Activated CD4-positive, alpha-beta T cell treated with anti-CD3 and anti-CD28 coated beads, Interleukin-2, amount 50 U/mL, for 16 hours (primary cell): ENCODE measurements at places on chromosomes 11 and 22.

DNA sequence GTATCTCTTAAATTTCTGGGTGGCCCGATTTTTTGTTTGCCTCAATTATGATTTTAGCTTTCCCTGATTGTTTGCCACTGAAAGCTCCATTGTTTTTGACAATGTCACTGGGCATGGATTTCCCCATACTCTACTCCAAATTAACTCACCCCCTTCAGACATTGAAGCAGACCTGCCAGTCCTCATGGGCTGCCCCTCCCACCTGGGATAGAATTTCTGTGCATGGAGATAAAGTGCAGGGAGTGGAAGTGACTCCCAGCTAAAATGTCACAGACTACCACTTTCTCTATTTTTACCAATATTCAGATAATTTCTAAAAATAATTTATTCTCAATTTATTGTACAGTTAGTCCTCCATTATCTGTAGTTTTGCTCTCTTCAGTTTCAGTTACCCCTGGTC, 79.1 kb upstream of the CLPB start:
- no peak for DNase-seq

GRCh38 chr11:64924910-64925284, 408 bp downstream of the PPP2R5B start:
- DNase-seq = no peak

GRCh38 chr22:29715240-29715639, 4.6 kb upstream of the CABP7 start:
- DNase-seq = no peak

DNA sequence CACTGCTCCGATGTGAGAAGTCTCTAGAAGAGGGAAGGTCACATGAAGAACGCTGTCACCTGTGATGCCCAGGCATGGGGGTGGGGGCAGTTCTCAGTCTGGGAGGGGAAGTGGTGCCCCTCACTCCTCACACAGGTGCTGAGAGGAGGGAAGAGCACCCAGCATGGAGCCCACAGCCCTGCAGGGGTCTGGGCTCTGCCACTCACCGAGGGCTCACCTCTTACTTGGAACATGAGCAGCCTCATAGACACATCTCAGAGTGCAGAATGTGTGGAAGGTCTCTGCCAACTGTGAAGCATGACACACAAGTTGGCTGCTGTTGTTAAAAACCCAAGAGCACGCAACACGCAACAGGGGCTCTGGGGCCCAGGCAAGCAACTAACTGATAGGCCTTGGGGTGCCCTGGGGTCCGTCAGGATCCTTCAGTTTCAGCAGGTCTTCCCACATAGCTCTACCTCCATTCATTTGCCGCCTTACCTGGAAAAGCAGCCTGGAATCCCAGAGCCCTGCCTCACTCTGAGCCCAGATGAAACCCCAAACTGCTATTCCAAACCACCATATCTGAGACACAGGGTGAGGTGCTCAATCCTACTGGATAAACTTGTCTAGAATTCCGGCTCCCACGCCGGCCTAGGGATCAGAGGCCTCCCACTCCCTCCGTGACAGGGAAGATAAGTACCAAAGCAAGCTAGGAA, 17.5 kb upstream of the TMPRSS4 start:
- DNase-seq = no peak

DNA sequence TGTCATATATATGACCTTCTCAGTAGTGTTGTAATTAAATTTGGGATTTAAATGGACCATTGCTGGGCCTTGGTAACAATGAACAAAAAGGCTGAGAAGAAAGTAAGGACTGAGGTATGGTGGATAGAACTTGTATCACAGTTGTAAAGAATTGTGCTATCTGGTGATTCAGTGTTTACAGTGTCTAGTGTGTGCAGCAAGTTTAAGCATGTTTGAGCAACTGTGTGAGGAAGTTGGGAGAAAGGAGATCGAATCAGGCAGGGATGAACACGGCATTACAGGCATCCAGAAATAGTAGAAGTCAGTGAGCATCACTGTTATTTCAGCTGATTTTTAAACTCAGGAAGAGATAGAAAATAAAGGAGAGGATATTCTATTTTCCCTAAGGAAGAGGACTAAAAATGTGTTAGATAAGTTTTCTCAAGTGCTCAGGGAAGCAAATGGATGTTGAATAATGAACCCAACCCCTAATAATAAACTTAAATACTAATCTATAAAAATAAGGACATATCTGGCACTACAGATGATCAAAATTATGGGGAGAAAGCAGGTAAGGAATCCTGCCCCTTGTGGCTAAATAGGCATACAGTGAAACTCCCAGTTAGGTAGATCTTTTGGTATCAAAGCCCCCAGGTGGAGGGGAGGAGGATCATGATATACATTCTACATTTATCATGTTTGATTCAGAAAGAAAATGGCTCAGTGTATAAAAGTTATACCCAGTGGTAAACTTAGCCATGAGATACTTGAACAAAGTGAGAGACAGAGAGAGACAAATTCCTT, 361.0 kb upstream of the ANO3 start:
- no peak for DNase-seq

- no peak for DNase-seq
Observed at GRCh38 chr11:2432171-2432621, 12.1 kb downstream of the TRPM5 start.

DNA sequence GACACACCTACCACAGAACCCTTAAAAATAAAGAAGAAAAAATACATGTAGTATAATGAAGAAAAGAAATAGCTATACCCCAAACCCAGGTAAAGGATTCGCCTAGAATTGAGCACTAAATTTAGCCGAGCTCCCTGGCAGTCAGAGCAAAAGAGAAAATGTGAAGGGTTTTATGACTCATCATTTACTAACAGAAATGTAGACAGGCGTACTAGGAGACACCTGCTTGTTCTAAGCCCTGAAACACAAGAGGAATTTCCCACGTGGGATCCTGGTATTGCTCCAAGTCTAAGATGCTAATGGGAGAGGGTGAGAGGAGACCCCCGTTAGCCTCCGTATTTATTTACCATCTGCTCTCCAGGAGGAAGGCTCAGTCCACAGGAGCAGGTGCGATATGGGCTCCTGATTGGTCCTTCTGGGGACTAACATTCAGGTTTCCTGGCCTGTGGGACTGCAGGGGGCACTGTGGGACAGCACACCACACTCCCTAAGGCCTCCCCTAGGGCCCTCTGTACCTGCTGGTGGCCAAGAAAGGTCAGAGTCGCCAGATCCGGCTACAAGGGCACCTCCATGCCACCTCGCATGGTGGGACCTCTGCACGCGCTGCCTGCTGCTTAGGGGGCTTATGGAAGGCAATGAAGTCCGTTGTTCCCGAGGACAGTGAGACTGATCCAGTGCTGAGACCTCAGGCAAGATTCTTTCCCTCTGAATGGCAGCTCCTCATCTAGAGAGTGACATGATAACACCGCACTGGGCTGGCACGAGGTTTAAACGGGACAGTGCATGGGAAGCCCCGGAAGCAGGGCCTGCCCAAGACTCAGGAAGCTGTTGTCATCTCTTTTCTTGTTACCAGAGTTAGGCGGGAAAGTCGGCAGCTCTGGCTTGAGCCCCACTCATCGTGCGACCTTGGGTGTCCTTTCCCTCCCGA, 25.8 kb downstream of the KCNC1 start:
- DNase-seq = peak; percentile 43

DNA sequence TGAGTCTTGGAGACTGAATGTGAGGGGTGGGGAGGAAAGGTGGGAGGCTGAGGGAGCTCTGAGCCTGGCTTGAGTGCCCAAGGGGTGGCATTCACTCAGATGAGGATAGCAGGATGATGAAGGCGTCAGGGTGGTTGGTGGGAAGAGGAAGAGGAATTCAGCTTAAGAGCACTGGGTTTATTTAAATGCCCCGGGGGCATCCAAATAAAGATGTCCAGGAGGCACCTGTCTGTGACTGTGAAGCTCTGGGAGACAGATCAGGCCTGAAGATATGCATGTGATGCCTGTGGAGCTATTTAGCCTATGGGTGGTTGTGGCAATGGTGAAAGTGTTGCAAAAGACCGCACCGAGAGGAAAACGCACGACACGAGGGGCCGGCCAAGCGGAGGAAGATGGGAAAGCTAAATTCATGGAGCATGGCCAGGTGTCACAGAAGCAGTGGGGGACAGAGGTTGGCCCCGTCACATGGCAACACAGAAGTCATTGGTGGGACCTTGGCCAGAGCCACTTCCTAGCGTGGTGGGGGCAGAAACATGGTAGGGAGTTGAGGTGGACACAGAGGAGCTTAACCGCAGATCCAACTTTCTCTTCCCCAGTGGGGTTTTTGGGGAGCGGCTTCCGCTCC, 15.5 kb downstream of the SLC37A2 start:
- no peak for DNase-seq

DNA sequence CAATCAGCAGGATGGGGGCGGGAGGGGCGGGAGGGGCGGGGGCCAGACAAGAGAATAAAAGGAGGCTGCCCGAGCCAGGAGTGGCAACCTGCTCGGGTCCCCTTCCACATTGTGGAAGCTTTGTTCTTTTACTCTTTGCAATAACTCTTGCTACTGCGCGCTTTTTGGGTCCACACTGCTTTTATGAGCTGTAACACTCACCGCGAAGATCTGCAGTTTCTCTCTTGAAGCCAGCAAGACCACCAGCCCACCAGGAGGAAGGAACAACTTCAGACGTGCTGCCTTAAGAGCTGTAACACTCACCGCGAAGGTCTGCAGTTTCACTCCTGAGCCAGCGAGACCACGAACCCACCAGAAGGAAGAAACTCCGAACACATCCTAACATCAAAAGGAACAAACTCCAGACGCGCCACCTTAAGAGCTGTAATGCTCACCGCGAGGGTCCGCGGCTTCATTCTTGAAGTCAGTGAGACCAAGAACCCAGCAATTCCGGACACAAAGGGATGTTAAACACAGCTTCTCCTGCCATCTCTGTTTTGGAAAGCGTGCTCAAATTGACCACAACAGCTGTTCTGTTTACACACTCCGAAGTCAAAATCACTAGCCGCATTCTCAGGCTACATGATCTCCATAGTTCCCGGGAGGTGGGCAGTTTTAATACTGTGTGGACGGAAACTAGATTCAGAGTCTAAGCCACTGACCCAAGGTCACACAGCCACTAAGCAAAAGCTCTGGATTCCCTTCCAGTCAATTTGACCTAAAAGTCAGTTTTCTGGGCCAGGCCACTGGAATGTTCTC, 11.9 kb downstream of the PLAAT2 start:
- no peak for DNase-seq

DNA sequence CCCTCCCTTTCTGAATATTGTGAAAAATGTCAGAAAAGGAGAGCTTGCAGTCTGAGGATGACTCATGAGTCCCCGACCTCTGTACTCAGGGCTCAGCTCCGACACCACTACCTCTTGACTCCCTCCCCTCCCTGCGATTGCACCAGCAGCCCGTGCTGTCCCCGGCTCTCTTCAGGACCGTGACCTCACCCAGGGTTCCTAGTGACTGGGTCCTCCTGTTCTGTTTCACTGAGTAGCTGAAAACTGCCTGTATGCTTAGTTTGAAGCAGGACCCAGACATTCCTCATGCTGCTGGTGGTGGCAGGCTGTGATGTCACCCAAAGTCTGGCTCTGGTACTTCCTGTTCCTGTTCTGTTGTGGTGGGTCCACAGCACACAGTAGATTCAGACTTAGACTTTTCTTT, 11.7 kb downstream of the PHRF1 start:
- peak; percentile 80 for DNase-seq

GRCh38 chr11:6693342-6694228, 10.4 kb upstream of the MRPL17 start:
- DNase-seq = peak; percentile 65

- DNase-seq = no peak
Observed at GRCh38 chr11:12764187-12764914, 90.1 kb downstream of the TEAD1 start.

DNA sequence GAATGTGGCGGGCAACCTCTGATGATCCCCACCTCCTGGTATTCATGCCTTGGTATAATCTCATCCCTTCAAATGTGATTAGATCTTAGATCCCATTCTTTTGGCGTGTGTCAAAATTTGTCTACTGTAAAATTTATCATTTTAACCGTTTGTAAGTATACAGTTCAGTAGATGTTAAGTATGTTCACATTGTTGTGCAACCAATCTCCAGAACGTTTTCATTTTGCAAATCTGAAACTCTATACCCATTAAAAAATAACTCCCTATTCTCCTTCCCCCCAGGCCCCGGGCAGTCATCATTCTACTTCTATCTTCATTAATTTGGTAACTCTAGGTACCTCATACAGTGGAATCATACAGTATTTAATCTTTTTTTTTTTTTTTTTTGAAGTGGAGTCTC, 159.0 kb downstream of the LDLRAD3 start:
- DNase-seq = no peak

DNA sequence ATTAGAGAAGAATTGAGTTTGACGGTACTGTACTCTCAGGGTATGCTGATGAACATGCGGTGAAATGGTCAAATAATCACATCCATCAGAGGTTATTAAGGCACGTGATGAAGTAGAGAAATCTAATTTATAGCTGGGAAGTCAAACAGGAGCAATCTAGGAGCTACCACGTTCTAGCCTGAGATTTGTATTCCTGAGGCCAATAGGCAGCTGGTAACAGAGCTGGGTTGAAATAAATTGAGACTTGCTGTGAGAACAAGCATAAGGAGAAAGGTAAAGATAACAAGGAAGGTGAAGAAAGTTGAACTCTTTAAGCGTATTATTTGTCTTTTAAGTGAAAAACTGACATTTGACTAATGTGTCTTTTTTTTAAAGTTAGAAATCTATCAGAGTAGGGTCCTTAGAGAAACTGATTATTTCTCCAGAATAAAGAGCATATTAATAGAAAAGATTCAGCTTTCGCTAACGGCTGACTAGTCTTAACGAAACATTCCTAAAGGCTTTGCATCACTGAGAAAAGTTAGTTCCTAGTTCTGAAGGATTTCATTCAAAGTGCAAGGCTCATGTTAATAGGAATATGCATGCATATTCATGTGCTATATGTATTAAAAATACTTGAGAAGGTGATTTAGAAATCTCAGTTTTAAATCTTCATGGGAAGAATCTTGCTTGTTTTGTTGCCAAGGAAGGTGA, 5.2 kb upstream of the WEE1 start:
- DNase-seq = no peak

DNA sequence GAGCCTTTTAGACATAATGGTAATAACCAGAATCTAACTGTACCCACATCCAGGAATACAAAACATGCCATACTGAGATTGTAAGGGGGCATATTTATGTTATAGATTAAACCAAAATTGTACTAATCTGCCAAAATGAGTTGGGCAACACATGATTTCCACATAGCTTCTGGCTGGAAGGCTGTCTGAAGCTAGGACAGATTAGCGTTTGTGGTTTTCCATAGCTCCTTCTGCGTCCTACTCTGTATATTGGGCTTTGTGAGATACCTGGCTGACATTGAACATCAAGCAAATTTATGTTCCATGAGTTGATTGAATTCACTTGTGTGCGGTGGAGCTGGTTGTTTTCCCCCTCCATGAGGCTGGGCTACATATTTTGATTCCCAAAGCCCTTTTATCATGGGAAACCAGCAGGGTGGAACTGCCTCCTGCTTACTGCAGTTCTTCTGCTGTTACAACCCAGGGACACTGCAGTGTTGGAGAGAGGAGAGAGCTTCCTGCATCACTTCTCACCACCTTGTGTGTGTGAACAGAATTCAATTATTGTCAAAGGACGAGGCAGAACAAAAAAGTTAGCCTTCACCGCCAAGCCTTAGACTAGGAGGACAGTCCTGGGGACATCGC, 114.9 kb downstream of the C11orf91 start:
- no peak for DNase-seq
